Hematopoietic multipotent progenitor cell treated with erythropoietin and hydrocortisone succinate and interleukin-3 and kit ligand, for 8 days (in vitro differentiated cells): ENCODE measurements at places on chromosomes 7 and 10.

DNA sequence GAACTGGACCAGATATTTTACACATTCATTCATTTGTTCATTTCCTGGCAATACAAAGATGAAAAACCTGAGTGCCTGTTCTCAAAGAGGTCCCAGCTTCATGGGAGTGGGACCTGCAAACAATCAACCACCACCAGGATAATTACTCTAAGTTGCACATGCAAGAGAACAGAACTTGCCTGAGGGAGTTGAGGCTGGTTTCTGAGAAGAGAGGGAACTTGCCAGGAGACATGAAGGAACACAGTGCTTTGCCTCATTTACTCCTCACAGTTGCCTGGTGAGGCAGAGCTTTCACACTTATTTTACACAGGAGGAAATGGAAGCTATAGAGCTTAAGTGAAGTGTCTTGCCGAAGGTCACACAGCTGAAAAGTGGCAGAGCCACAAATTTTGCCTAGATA is 170.1 kb downstream of the SORCS3 start:
- no peak for DNase-seq

DNA sequence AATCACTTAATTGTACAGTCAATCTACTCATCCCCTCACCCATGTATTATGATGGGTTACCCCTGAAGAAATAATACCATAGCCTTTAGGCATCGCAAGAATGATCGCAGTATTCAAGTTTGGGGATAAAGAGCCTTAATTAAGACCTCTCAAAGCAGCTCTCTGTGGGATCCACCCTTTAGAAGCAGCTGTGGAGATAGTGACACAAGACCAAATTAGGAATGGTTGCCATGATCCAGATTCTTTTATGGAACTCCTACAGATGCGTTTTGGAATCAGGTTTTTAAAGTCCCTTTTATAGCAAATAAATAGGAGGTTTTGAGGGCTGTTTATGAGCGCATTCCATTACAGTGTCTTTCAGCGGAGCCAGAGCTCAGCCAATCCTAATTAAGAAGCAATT is 12.2 kb downstream of the TES start:
- no peak for DNase-seq

DNA sequence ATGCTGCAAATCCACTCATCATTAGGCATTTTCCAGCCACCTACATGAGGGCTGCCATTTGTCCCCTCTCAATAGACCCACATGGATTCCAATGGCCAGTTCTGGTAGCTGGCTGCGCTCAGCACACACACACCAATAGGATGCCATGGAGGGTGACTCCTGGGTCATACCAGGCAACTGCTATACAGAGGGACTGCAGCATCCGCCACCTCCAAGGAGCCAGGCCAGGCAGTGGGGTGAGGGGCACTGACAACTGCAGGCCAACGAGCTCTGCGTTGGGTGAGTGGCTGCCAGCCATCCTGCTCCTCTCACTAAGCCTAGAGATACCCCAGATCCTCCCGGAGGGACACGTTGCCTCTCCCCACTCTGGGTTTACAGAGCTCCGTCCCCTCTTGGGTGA is 118.8 kb upstream of the NANOS1 start:
- DNase-seq, result no peak

DNA sequence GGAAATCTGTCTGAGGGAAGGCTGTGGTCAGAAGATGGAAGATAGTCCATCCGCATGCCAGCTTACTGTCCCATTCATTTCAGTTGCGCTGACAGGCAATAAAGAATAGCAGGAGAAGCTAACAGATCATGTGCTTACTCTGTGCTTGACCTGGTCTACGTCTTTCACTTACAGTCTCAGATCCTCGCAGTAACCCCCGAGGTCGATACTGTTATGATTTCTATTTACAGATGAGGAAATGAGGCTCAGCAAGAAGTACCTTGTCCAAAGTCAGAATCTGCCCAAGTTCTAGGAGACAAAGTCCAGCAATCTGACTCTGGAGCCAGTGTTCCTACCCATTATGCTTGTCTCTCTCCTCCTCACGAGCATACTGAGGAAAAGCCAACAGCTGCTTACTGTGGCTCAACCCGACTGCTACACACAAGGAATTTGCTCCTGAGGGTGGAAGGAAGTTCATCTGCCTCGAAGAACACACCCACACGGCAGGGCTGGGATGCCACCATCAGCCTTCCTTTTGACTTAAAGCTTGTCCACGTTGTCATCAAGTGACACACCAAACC is 74.2 kb downstream of the MINPP1 start:
- DNase-seq, result no peak

DNA sequence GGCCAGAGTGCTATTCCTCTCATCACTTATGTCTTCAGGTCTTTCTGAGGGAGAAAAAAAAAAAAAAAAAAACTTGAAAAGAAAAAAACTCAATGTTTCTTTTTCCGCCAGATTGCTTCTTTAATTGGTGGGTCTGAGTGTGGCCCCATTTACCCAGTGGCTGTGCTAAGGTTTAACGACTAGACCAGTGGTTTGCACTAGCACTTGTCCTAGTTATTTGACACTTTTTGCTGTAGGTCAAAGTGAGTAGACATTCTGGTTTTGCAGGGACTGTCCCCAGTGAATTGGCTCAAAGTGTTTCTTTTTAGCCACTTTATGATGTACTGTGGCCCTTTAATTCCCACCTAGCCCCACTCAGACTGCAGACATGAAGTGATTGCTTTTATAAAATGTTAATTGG is 273.3 kb downstream of the PTEN start:
- DNase-seq, result no peak
